Motor neuron (in vitro differentiated cells): ENCODE measurements at places on chromosomes 1 and 21. TPM values are rescaled to one million over a fixed set of nuclear protein-coding genes. Genes with fewer than 3 reads are reported as not detected.

DNA sequence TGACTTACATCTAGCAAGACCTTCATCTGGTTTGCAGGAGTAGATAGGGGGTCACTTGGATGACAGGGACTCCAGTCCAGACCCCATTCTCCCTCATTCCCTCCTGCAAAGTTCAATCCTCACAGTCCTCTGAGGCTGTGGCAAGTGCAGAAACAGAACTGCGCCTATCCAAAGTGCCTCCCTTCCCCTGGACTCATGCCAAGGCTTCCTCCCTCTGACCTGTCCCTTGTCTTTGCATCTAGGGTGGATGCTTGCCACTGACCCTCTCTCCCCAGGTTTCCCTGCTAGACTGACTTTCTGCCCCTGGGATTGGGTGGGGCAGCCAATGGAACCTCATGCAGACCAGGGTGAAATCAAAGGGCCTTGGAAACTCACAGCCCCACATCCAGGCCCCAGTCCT is 18.7 kb downstream of the PRAMEF1 start:
- no peak for ATAC-seq

DNA sequence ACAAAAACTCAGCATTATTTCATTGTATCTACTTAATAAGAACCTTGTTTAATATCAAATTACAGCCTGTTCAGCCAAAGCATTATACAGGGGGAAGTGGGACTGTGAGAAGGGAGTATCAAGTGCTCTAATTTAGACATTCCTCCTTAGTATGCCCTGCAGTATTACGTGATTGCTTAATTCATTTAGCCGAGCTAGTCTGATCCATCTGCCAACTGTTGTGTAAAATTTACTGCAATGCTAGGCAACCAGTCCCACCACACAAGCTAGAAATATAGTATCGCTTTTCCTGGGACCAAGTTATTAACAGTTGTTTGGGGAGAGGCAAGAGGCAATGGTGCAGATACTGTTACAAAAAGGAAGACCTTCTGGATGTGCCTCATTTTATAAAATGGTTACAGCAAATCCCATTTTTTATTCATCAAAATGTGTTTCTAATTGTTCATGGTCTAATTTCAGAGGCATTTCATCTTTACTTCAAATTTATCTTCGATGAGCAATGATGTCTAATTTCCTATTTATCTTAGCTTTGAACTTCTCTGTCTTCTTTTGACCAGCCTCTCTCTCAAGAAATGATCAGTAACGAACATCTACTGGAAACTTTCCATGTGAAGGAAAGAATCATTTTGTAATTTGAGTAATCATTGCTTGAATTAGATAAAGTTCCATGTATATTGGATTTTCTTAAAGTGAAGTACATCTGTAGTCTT is 283.3 kb downstream of the DUSP10 start:
- ATAC-seq: no peak

Gene FAM72C
- total RNA-seq: 2.1 and 3.8 TPM in 2 replicates

DNA sequence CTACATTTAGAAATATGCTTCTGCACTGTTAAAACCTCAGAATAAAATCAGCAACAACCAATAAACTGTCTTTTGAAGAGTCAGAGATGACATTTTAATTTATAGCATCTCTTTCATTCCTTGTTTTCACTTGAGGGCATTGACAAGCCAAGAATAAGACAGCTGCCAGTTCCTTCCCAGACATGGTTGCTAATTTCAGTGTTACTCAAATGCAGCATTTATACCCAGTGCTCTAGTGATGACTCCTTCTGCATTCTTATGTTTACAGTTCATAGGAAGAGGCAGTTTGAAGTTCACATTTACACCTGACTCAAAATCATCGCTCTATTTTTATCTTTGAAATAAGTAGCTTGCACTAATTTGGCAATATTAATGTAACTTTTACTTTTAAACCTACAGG is 44.9 kb downstream of the PLA2G4A start:
- peak; percentile 27 for ATAC-seq

DNA sequence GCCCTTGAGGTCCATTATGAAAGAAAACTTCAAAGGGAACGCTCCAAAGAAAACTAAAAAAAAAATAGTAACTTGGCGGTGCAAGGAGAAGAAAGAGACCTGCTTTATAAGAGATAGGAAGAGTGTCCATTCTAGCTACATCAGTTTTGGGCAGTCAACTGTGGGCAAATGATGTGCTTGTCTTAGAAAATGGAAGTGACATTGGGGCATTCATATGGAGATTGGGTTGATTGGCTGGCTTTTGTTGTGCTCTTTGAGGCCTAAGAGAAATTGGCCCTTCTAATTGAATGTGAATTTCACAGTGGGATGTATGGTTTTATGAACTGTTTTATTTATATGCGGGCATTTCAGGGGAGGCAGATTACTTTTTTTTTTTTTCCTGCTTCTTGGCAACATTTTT is 13.2 kb downstream of the PPP1R12B start:
- ATAC-seq: no peak

Gene OR2L13
- total RNA-seq: 0.09 and 0.26 TPM in 2 replicates

GRCh38 chr21:42846221-42846620 is 33.1 kb downstream of the WDR4 start:
- ATAC-seq: no peak

DNA sequence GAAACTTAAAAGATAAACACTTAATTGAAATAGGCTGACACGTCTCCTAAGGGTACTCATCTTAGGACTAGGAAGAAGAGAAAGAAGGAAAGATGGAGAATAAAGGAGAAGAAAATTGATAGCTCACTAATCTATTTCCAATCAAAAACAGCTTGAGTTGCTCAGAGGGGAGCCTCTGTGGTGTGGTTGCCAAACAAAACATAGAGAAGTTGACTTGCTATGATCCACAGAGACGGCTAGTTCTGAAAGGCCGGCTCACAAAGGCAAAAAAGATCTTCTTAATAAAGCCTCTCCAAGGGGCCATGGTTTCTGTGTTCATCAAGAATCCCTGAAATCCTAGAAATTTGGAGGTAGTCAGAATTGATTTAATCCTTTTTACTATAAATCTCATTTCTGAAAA is 644.1 kb downstream of the LMO4 start:
- no peak for ATAC-seq

- peak; percentile 3 for ATAC-seq
These were observed 687 bp upstream of the RASSF5 start for GRCh38 chr1:206506405-206507283.
